ENCODE measurements at places on chromosomes 1 and 21.

GRCh38 chr1:241485145-241485544 is 34.4 kb downstream of the FH start:
- no peak for DNase-seq

GRCh38 chr1:228898582-228898992 is 163.3 kb downstream of the RHOU start:
- DNase-seq: no peak

DNA sequence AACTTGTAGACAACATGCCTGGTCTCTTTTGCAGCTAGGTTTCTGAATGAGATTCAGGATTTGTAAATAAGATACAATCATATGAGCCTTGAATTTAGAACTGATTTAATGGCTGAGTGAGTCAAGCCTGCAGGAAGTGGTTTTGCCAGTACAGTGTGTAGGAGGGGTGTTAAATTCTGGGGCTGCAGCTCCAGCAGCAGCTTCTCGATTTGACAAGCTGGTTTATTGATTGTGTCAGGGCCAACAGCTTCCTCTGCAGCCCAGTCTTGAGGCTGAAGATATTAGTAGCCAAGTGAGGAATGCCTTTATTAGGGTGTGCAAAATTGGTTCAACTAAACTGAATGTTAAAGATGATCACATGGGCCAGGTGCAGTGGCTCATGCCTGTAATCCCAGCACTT is 11.5 kb upstream of the PLA2G5 start:
- DNase-seq: no peak

- no peak for DNase-seq
Observed at GRCh38 chr1:163897412-163898155, 575.8 kb downstream of the NUF2 start.

GRCh38 chr1:181482521-181483284 is 614 bp upstream of the CACNA1E start:
- DNase-seq: no peak

- no peak for DNase-seq
Observed at GRCh38 chr21:32131960-32132359, 146.9 kb downstream of the MIS18A start.

GRCh38 chr1:186494832-186495271 is 33.9 kb upstream of the PDC start:
- no peak for DNase-seq

- DNase-seq: no peak
Observed at GRCh38 chr1:2282556-2283270, 54.6 kb downstream of the SKI start.

- DNase-seq: no peak
Observed at GRCh38 chr1:207627496-207627895, 17.4 kb upstream of the CR1L start.

GRCh38 chr1:119771770-119772169 is 3.1 kb upstream of the HMGCS2 start:
- DNase-seq: no peak

- no peak for DNase-seq
Observed at GRCh38 chr1:92274939-92275338, 23.8 kb downstream of the GLMN start.

- DNase-seq: no peak
Observed at GRCh38 chr1:208187499-208188041, 56.6 kb downstream of the PLXNA2 start.

DNA sequence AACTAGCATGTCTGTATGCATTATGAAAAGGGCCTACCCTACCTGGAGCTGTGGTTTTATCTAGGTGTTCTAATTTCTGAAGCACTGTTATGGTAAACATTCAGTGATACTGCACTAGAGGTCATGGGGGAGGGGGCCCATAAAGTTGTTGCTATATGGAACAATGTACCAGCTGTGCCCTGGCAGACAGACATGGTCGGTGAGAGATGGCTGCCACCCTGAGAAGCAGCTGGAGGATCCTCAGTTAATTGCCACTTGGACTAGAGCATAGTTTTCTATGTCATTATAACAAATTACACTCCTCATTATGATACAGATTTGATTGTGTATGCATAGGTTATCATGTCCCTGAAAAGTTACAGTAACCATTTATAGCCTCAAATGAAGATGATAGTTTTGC is 45.4 kb downstream of the ILDR2 start:
- no peak for DNase-seq
